ENCODE measurements at places on chromosomes 5 and 9.

DNA sequence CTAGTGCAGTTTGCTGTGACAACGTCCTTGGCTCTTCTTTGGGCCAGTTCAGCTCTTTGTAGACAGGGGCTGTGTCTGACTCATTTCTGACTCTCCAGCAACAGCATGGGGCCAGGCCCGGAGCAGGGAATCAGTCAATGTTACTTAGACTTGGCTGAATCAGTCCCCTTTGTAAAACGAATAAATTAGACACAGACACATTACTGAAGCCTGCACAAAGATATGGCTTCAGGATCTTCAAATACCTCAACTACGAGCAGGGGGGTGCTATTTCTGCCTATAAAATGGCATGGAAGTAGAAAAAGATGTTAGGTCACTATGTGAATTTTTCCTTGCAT is 204.7 kb downstream of the TTLL11 start:
- no peak for DNase-seq

DNA sequence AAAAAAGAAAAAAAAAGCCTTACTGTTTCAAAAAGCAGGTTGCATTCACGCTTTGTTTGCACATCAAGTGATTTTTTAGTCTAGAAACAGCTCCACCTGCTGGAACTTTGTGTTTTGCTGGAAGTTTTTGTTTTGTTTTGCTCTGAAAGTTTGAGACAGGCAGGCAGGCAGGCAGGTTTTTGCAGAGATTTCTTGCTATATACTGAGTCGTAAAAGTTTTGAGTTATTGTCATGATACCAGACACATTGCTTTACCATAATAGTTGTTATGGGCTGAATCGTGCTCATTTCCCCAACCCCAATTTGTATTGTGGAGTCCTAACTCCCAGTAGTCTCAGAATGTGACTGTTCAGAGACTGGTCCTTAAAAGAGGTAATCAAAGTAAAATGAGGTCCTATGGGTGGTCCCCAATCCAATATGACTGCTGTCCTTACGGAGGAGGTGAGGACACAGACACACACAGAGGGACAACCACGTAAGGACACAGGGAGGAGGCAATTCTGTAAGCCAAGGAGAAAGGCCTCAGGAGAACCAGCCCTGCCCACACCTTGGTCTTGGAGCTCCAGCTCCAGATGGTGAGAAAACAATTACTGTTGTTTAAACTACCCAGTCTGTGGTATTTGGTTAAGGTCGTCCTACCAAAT is 20.9 kb downstream of the OR2Y1 start:
- no peak for DNase-seq

DNA sequence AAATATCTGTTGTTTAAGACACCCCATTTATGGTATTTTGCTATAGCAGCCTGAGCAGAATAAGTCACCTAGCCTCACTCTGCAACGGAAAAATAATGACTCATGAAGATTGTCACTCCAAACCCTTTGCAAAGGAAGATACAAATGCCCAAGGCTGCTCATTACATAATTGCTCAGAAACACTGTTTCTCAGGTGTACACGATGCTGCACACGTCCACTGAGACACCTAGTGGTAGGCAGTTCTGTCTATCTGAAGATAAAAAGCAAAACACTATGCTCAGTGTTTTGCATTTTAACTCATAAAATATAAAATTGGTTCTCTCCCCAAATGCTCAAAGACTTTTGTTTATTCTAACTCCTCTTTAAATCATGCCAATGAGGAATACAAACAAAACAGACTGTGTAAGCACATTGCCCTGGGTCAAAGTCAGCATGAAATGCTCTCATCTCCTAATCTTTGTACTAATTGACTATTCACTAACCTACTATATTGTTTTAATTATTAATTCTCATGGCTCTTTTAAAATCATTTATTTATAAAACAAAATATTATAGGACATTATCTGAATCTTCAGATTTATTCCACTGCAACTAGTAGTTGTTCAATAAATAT is 7.7 kb upstream of the TSLP start:
- DNase-seq = no peak

GRCh38 chr5:90421136-90421535 is 11.6 kb upstream of the CETN3 start:
- DNase-seq = no peak

DNA sequence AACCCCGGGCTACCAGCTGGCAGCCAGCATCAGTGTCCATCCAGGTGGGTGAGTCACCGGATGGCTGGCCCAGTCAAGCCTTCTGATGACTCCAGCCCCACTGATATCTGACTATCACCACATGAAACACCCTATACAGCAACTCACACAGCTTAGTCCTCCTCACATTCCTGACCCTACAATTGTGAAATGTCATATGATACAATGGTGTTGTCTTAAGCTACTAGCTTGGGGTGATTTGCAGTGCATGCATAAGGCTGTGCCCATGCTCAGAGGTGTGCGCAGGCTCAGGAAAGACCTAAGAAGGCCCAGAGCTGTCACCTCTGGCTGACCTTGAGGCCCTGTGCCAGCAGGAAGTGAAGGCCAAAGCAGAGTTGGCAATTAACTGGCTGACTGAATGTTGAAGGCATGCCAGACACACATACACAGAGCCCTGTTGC is 21.5 kb upstream of the SEMA4D start:
- no peak for DNase-seq

GRCh38 chr9:72984226-72984947 is 31.5 kb upstream of the ALDH1A1 start:
- no peak for DNase-seq

DNA sequence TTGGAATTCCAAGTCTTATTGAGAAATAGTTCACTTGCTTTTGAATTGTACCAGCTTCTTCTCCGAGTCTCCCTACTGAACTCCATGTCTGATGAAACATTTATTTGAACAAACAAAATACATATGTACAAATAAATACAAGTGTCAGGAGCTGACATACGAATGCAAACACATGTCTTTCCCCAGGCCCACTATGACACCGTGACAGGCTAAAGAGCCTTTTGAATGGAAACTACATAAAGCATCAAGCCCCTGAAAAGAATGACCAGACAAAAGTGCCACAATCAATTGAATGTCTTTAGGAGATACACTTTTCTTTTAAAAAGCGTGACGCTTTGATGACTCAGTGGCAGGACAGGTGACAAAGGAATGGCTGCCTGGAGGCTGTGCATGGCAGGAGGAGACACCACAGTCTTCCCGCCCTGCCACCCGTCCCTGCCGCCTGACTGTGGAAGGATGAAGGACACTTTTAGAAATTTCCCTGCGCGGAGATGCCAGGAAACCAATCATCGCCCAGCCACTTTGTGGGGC is 112.4 kb upstream of the BNC2 start:
- DNase-seq = no peak

DNA sequence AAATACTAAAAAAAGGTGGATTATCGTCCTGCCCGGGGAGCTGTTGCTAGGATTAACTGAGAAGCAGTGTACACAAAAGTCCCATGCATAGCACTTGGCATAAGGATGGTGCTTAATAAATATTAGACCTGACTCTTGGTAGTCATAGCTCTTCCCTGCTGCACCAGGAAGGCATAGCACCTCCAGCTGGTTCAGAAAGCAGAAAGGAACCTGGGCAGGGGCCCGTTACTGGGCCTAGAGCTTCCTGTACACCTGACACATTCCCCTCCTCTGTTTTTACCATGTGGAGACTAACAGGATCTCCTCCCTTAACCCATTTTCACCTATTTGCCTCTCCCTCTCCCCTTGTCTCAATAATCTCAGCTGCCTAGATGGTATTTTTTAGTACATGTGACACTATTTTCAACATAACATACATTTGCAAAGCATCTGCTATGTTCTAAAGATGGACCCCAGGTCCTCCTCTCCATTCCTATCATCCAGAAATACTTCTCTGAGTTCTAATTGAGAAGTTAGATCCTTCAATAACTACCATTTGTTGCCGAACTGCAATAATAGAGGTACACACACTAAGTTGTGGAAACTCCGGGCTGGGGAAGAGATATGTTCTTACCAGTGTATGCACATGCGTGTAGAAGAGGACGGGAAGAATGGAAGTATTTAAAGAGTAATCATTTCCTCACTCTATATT is 3.2 kb upstream of the ANP32B start:
- DNase-seq = no peak

DNA sequence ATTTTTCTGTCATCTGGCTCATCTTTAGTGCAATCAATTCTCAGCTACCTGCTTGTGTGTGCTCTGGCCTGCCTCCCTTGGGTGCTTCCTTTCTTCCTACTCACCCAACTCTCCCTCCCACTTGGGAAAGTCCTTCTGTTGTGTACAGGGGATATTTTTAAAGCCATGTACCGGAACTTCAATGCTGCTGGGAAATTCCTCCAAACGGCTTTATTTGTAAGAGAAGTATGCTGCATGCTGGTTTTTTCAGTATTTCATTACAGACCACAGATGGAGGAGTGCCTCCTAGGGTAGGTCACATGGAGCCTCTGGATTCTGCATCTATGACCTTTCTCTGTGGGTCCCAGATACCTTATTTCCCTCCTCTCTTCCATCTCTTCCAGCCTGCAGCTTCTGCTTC is 5.4 kb upstream of the HMHB1 start:
- no peak for DNase-seq

Measured in stimulated activated CD4-positive, alpha-beta T cell treated with anti-CD3 and anti-CD28 coated beads, Interleukin-12 subunit alpha, Interleukin-12 subunit beta, amount 100 ng/mL, for 24 hours (primary cell).